ENCODE measurements at places on chromosomes 4 and X. TPM values are rescaled to one million over a fixed set of nuclear protein-coding genes. Genes with fewer than 3 reads are reported as not detected.

AASDH gene
- total RNA-seq = 4.0 TPM

ZBED1 gene
- total RNA-seq = 34.6 TPM

- no peak overlapping the region for H3K27ac ChIP-seq
- H3K36me3 ChIP-seq = no peaks in the 10 kb centered on the region
- no peak for DNase-seq
- H3K27me3 ChIP-seq = no peaks in the 10 kb centered on the region
- no peaks in the 10 kb centered on the region for H3K4me1 ChIP-seq
Observed at GRCh38 chrX:121836000-121836399, 788.6 kb downstream of the GLUD2 start.

HELT gene
- not detected for total RNA-seq

- no peak overlapping the region for H3K27ac ChIP-seq
- peaks cover 5% of the 10 kb centered on the region for H3K4me1 ChIP-seq
Observed at GRCh38 chr4:140012688-140013486, 141.1 kb downstream of the MAML3 start.

- no peak overlapping the region for H3K27ac ChIP-seq
- H3K4me1 ChIP-seq = no peaks in the 10 kb centered on the region
Observed at GRCh38 chr4:52371841-52372240, 287.3 kb downstream of the USP46 start.

GRCh38 chrX:100931218-100931924 is 2.7 kb upstream of the XKRX start:
- no peaks in the 10 kb centered on the region for H3K36me3 ChIP-seq
- H3K27me3 ChIP-seq = no peaks in the 10 kb centered on the region
- no peak for DNase-seq
- H3K4me3 ChIP-seq = no peak overlapping the region
- no peaks in the 10 kb centered on the region for H3K4me1 ChIP-seq
- H3K27ac ChIP-seq = no peak overlapping the region

DNA sequence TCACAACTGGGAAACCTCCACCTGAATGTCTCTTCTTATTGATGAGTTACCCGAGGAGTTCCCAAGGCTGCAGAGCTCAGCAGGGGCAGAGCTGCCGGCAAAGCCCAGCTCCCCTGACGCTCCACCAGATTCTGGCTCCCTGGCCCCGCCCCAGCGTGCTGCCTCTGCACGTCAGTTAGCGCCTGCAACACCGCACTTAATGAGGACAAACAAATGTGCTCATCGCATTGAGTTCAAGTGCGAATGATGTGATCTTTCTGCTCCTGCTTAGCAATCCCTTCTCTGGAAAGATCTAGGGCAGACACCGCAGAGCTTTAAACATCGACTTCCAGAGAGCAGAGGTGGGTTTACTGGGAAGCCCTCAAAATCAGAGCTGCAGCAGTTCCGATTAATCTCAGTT is 55.5 kb upstream of the FBXW7 start:
- no peak overlapping the region for H3K4me3 ChIP-seq
- H3K36me3 ChIP-seq = no peaks in the 10 kb centered on the region
- no peaks in the 10 kb centered on the region for H3K4me1 ChIP-seq
- H3K27me3 ChIP-seq = no peaks in the 10 kb centered on the region
- H3K27ac ChIP-seq = no peak overlapping the region

- no peak overlapping the region for H3K4me3 ChIP-seq
- no peak for DNase-seq
- no peaks in the 10 kb centered on the region for H3K36me3 ChIP-seq
- no peak overlapping the region for H3K27ac ChIP-seq
Observed at GRCh38 chr4:44019721-44020120, 428.9 kb downstream of the KCTD8 start.

DNA sequence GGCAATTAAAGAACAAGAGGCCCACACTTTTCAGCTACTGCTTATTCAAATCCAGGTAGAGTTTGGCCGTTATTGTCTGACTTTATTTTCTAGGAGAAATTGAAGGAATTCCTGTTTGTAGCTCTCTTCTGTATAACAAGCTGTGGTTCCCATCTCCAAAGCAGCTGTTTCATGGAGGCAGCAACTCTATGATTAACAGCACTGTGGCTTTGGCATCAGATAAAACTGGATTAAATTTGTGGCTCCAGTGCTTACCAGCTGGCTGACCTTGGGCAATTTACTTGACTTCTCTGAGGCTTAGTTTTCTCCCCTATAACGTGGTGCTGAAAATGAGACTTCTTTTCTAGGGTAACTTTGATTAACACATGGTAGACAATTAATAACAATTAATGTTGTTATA is 28.1 kb downstream of the SLC30A9 start:
- no peak for DNase-seq
- H3K4me1 ChIP-seq = no peaks in the 10 kb centered on the region
- no peaks in the 10 kb centered on the region for H3K27me3 ChIP-seq
- H3K4me3 ChIP-seq = no peak overlapping the region

FAM13A gene
- total RNA-seq = 13.2 TPM

DNA sequence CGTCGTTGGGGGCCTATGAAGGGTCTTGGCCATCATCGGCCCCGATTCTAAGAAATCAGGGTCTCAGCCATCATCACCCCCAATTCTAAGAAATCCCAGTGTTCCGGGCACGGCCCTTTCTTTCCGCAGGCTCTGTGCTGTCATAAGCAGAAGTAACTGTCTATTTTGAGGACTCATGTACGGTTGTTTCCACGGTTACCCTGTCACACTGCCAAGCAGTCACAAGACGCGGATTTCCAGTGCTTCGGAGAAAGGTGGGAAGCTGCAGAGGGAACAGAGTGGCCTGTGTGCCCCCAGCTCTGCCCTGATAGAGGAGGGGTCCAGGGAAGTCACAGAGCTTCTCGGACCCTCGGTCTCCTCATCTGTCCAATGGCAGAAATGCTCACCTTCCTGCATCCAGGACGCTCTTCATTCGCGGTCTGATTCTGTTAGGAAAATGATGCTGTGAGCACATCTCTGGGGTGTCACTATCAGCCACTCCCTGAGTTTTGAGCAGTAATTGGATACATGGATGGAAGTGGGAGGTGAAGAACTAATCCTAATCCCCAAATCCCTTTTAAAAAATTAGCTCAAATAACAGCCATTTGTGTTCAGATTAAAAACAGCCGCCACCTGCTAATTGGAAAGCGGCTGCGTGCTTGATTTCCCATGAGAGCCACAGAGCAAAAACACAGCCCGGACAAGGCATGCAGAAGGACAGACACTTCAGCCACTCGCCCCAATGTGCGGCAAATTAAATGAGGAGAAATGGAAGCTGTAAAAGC is 73.1 kb downstream of the WFS1 start:
- H3K27ac ChIP-seq = no peak overlapping the region
- no peaks in the 10 kb centered on the region for H3K4me1 ChIP-seq

- no peak overlapping the region for H3K27ac ChIP-seq
- no peak overlapping the region for H3K4me3 ChIP-seq
- no peak for DNase-seq
- no peaks in the 10 kb centered on the region for H3K4me1 ChIP-seq
Observed at GRCh38 chr4:189765736-189766135, 174.9 kb upstream of the FRG1 start.

DNA sequence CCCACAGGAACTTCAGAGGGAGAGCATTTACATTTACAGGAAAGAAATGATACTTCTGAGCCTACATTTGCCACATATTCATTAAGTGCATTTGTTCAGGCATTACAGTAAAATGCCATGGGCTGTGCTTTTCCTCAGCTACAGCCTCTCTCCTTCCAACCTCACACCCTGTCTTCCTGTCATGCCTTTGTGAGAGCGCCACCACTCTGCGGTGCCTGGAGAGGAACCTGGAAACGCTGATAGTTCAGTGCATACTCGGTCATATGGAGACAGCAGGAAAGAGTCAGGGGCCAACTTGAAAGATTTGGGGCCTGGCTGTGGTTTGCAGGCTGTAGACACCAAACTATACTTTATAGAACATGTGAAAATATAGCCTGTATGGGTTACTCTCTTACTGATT is 40.5 kb downstream of the NFKB1 start:
- peaks cover 3% of the 10 kb centered on the region for H3K36me3 ChIP-seq
- H3K4me3 ChIP-seq = no peak overlapping the region

NLRP2B gene
- not detected for total RNA-seq

RRH gene
- total RNA-seq = not detected

RASSF6 gene
- 1.4 TPM for total RNA-seq

GRCh38 chr4:34845926-34846325 is 1398.4 kb downstream of the ARAP2 start:
- no peaks in the 10 kb centered on the region for H3K4me1 ChIP-seq
- no peaks in the 10 kb centered on the region for H3K27me3 ChIP-seq
- no peak overlapping the region for H3K4me3 ChIP-seq

DNA sequence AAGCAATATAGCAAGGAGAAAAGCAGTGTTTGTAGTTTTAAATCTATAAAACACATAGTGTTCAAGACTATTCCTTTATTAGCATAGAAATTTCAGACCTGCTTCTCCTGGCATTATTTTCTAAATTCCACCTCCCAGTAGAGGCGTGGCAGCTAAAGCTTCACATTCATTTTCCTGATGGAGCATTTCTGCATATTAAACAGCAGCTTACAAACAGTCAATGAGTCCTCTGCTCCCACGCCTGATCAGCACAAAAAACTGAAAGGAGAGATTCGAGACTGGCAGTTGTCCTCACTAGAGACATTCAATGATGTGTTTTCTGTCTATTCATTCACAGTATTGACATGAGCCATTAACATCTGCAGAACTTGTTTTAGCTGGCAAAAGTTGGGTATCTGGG is 61.4 kb downstream of the SHISA3 start:
- no peak overlapping the region for H3K27ac ChIP-seq
- H3K4me1 ChIP-seq = no peaks in the 10 kb centered on the region
- no peak overlapping the region for H3K4me3 ChIP-seq
- H3K27me3 ChIP-seq = no peaks in the 10 kb centered on the region

- H3K27me3 ChIP-seq = no peaks in the 10 kb centered on the region
- no peaks in the 10 kb centered on the region for H3K4me1 ChIP-seq
- DNase-seq = no peak
- peak overlapping the region; percentile 97 for H3K27ac ChIP-seq
Observed at GRCh38 chrX:75273483-75273882, 402 bp upstream of the UPRT start.

TIMM8A gene
- not detected for total RNA-seq

ARX gene
- total RNA-seq = not detected

GRCh38 chr4:165191814-165192499 is 15.4 kb upstream of the KLHL2 start:
- no peaks in the 10 kb centered on the region for H3K27me3 ChIP-seq
- H3K36me3 ChIP-seq = no peaks in the 10 kb centered on the region
- no peak for DNase-seq
- no peaks in the 10 kb centered on the region for H3K4me1 ChIP-seq
- H3K27ac ChIP-seq = no peak overlapping the region

DNA sequence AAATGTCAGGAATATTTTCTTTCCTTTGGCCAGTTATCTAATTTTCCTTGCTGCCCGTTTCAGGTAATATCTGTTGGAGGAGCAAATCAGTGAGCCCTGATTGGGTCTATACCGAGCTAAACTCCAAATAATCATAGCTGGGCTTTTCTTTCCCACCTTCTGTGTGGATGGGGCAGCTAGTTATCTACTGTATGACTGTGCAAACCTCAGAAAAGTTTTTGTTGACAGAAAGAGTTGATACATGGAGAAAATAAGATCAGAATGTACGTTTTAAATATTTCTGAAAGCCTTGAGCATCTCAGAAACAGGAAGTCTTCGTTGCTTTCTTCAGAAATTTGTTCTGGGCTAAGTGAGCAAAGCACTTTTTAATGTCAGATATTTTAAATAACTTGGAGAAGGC is 6.2 kb upstream of the CXCL5 start:
- H3K27me3 ChIP-seq = no peaks in the 10 kb centered on the region
- no peaks in the 10 kb centered on the region for H3K36me3 ChIP-seq
- no peak overlapping the region for H3K4me3 ChIP-seq
- no peak for DNase-seq

PFKFB1 gene
- total RNA-seq = not detected

DNA sequence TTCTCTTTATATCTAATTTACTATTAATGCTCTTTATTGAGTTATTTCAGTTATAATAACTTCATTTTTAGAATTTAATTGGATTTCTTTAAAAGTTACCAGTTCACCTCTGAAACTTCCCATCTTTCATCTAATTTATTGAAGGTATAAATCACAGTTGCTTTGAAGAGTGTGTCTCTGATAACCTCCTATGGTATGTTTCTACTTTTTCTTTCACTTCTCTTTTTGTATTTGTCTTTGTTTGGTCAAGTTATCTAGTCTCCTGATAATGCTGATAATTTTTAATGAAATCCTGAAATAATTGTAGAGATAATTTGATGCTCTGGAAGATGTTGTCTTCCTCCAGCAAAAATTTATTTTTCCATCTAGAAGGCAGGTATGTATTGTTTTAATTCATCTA is 141.6 kb upstream of the NPY2R start:
- H3K4me3 ChIP-seq = no peak overlapping the region
- H3K27ac ChIP-seq = no peak overlapping the region
- no peak for DNase-seq
- H3K27me3 ChIP-seq = no peaks in the 10 kb centered on the region
- no peaks in the 10 kb centered on the region for H3K4me1 ChIP-seq

DNA sequence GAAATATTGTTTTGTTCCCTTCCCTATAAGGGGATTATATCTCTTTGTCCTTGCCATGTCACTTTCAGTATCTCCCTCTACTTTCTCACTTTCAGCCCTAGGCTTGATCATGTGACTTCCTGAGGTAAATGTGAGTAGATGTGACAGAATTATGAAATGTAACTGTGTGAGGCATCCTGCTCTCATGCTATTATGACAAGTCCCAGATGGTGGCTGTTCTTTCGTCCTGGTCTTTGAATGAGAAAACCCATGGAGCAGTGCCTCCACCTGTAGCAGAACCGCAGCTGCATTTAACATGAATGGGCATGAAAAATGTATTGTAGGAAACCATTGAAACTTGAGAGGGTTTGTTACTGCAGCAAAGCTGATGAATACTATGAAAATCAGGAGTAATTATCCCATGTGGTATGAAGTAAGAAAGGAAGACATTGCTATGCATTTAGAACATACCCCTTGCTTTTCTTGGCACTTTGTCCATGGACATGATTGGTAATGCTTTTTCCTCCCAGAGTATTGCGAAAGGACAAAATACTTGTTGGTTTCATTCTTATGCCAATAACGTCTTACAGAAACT is 202.2 kb upstream of the GPRIN3 start:
- H3K27me3 ChIP-seq = no peaks in the 10 kb centered on the region
- no peak overlapping the region for H3K4me3 ChIP-seq
- H3K27ac ChIP-seq = no peak overlapping the region

- no peaks in the 10 kb centered on the region for H3K27me3 ChIP-seq
- no peak overlapping the region for H3K4me3 ChIP-seq
Observed at GRCh38 chr4:2222838-2223237, 19.1 kb downstream of the HAUS3 start.

DNA sequence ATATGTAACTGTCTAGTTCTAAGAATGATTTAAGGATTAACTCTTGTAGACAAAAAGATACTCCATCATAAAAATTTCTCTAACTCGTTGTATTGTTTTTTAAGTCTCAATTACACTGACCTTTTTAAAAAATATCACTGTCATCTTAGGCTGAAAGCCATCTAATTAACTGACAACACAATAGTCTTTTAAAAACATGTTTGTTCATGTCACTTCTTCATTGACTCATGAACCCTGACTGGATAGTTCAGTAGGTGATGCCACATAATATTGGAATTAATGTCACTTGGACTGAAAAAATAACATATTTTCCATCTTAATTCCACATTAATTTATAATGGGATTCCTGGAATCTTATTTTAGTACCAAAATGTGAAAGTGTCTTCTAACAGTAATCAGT is 179.3 kb downstream of the ADGRL3 start:
- H3K4me3 ChIP-seq = no peak overlapping the region
- peaks cover 7% of the 10 kb centered on the region for H3K4me1 ChIP-seq
- DNase-seq = no peak
- no peaks in the 10 kb centered on the region for H3K27me3 ChIP-seq
- no peaks in the 10 kb centered on the region for H3K36me3 ChIP-seq
- no peak overlapping the region for H3K27ac ChIP-seq

All from ascending aorta (tissue), 2 donors.